ENCODE measurements at places on chromosomes 7 and 10.

DNA sequence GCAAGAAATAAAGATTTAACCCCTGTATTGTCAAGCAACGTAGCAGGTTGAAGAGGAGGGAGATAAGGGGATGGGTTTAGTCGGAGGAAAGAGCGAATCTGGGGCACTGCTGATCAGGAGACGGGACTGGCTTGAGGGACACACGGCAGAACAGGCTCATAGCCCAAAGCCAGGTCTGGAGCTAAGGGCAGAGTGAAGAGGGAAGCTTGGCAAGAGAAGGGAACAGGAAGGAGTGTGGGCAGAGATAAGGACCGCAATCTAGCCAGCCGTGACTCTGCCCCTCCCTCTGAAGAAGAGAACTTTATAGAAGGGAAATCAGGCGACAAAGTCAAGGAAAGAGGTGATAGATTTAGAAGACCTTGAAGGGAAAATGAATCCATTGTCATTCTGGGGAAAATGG lies 67.6 kb downstream of the CAV1 start:
- H3K4me1 ChIP-seq = peaks cover 37% of the 10 kb centered on the region
- H3K27ac ChIP-seq = peak overlapping the region; percentile 45
- no peaks in the 10 kb centered on the region for H3K27me3 ChIP-seq
- peak; percentile 12 for DNase-seq
- peak overlapping the region; percentile 25 for H3K4me3 ChIP-seq
- no peaks in the 10 kb centered on the region for H3K36me3 ChIP-seq

- peaks cover 33% of the 10 kb centered on the region for H3K36me3 ChIP-seq
- no peak for DNase-seq
- peaks cover 96% of the 10 kb centered on the region for H3K4me1 ChIP-seq
- H3K27ac ChIP-seq = peak overlapping the region; percentile 42
- peak overlapping the region; percentile 34 for H3K4me3 ChIP-seq
Measured at GRCh38 chr10:80500572-80501380, 36.9 kb upstream of the SH2D4B start.

- H3K4me1 ChIP-seq = peaks cover 8% of the 10 kb centered on the region
- no peak overlapping the region for H3K4me3 ChIP-seq
Measured at GRCh38 chr7:480531-481218, 39.0 kb downstream of the PDGFA start.

GRCh38 chr7:138000081-138000701 lies 1.7 kb downstream of the CREB3L2 start:
- H3K4me3 ChIP-seq = peak overlapping the region; percentile 88
- peak overlapping the region; percentile 96 for H3K27ac ChIP-seq
- DNase-seq = no peak
- H3K4me1 ChIP-seq = peaks cover 21% of the 10 kb centered on the region
- H3K27me3 ChIP-seq = no peaks in the 10 kb centered on the region

- H3K36me3 ChIP-seq = no peaks in the 10 kb centered on the region
Measured at GRCh38 chr7:14400271-14400670, 410.8 kb upstream of the ETV1 start.

GRCh38 chr7:24665564-24666294 lies 91.5 kb downstream of the GSDME start:
- no peak overlapping the region for H3K27ac ChIP-seq
- H3K4me1 ChIP-seq = peaks cover 7% of the 10 kb centered on the region
- peak; percentile 70 for DNase-seq
- H3K36me3 ChIP-seq = no peaks in the 10 kb centered on the region
- H3K27me3 ChIP-seq = no peaks in the 10 kb centered on the region

DNA sequence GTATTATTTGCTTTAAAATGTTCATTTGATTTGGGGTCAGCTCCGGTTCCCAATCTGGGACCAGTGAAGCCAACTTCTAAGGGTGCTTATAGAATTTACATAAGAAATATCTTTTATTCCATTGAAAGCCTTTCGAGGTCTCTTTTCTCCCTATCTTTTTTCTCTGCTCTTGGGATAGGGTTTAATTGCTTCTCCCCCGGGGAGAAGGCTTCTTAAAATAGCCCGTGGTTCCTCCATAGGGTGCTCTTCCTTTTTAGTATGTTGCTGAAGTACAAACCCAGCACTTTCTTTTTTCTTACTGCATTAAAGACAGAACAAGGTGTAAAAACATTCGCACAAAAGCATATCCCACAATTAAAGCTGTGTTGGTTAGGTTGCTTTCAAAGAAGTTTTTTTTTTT lies 107.5 kb downstream of the POU6F2 start:
- H3K36me3 ChIP-seq = no peaks in the 10 kb centered on the region
- DNase-seq = no peak
- no peaks in the 10 kb centered on the region for H3K27me3 ChIP-seq
- H3K27ac ChIP-seq = no peak overlapping the region
- no peaks in the 10 kb centered on the region for H3K4me1 ChIP-seq

GRCh38 chr7:149171892-149172533 lies 23.3 kb upstream of the ZNF282 start:
- no peaks in the 10 kb centered on the region for H3K4me1 ChIP-seq
- H3K36me3 ChIP-seq = peaks cover 42% of the 10 kb centered on the region
- no peaks in the 10 kb centered on the region for H3K27me3 ChIP-seq
- H3K4me3 ChIP-seq = no peak overlapping the region

GRCh38 chr7:80318081-80318480 lies 183.4 kb downstream of the GNAI1 start:
- peak overlapping the region; percentile 8 for H3K27ac ChIP-seq
- DNase-seq = no peak
- H3K4me3 ChIP-seq = no peak overlapping the region
- no peaks in the 10 kb centered on the region for H3K27me3 ChIP-seq
- H3K4me1 ChIP-seq = peaks cover 14% of the 10 kb centered on the region

- H3K27me3 ChIP-seq = no peaks in the 10 kb centered on the region
- H3K27ac ChIP-seq = no peak overlapping the region
- no peaks in the 10 kb centered on the region for H3K36me3 ChIP-seq
- H3K4me3 ChIP-seq = no peak overlapping the region
- H3K4me1 ChIP-seq = peaks cover 15% of the 10 kb centered on the region
- no peak for DNase-seq
Measured at GRCh38 chr10:54434782-54435181, 366.2 kb downstream of the PCDH15 start.

DNA sequence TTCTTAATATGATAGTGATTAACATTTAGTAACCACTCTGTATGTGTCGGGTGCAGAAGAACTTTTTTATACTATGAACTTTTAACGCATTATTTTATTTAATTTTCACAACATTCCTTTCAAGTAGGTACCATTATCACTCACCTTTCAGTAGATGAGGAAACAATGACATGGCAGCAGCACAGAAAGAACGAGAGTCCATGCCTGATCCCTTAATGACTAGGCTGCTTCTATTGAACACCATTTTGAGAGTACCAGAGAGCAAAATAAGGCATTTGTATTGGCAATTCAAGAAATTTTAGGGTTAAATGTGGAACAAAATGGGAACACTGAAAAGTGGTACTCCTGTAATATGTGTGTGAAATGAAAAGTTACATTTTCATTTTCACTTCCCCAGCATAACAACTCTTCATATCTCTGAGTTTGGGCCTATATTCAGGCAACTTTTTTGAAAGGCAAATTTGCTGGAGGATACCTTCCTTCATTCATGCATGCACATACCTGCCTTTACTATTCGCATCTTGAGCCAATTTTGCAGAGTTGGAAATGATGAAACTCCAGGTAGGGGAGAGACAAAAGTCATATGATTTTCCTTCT lies 12.8 kb downstream of the LRRN3 start:
- H3K4me1 ChIP-seq = peaks cover 43% of the 10 kb centered on the region
- H3K36me3 ChIP-seq = no peaks in the 10 kb centered on the region
- H3K27ac ChIP-seq = no peak overlapping the region
- no peak overlapping the region for H3K4me3 ChIP-seq

GRCh38 chr7:4129481-4130122 lies 552.5 kb upstream of the FOXK1 start:
- no peaks in the 10 kb centered on the region for H3K27me3 ChIP-seq
- H3K4me3 ChIP-seq = no peak overlapping the region
- H3K27ac ChIP-seq = no peak overlapping the region
- no peak for DNase-seq

- H3K4me1 ChIP-seq = no peaks in the 10 kb centered on the region
- H3K27ac ChIP-seq = no peak overlapping the region
- no peak for DNase-seq
- no peaks in the 10 kb centered on the region for H3K27me3 ChIP-seq
- no peak overlapping the region for H3K4me3 ChIP-seq
Measured at GRCh38 chr10:107502229-107502985, 337.9 kb upstream of the SORCS1 start.

DNA sequence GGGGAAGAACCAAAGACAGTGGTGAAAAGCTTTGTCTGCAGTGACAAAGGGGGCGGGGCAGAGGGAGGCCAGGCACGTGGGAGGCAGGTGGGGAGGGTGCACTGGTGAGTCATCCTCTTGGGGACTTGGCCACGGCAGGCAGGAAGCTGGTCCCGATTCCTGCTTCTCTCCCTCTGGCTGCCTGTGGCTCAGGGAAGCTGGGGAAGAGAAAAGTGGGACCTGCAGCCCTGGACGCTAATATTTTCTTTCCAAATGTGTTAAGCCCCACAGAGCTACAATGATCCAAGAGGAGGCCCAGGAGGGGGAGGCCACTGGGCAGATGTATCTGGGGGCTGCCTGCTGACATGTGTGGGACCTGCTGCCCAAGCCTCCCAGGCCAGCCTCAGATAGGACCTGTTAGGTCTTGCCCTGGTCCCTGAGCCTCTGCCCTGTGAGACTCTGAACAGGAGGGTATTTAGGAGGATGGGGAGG lies 231.8 kb downstream of the KCNMA1 start:
- peaks cover 36% of the 10 kb centered on the region for H3K27me3 ChIP-seq
- peaks cover 26% of the 10 kb centered on the region for H3K4me1 ChIP-seq
- H3K4me3 ChIP-seq = no peak overlapping the region
- no peaks in the 10 kb centered on the region for H3K36me3 ChIP-seq

- H3K4me1 ChIP-seq = no peaks in the 10 kb centered on the region
- H3K27ac ChIP-seq = no peak overlapping the region
- peaks cover 48% of the 10 kb centered on the region for H3K36me3 ChIP-seq
- no peaks in the 10 kb centered on the region for H3K27me3 ChIP-seq
Measured at GRCh38 chr10:97428572-97428981, 2.6 kb downstream of the PGAM1 start.

- peak overlapping the region; percentile 41 for H3K4me3 ChIP-seq
- H3K27ac ChIP-seq = peak overlapping the region; percentile 92
- H3K4me1 ChIP-seq = peaks cover 37% of the 10 kb centered on the region
- no peak for DNase-seq
Measured at GRCh38 chr10:50469778-50470193, 154.0 kb downstream of the SGMS1 start.

- no peaks in the 10 kb centered on the region for H3K4me1 ChIP-seq
- H3K27me3 ChIP-seq = peaks cover 76% of the 10 kb centered on the region
- H3K36me3 ChIP-seq = peaks cover 5% of the 10 kb centered on the region
- DNase-seq = no peak
- H3K4me3 ChIP-seq = no peak overlapping the region
- no peak overlapping the region for H3K27ac ChIP-seq
Measured at GRCh38 chr7:171364-171904, 20.9 kb upstream of the FAM20C start.

GRCh38 chr7:103851357-103851756 lies 138.1 kb downstream of the RELN start:
- H3K27ac ChIP-seq = no peak overlapping the region
- H3K27me3 ChIP-seq = peaks cover 17% of the 10 kb centered on the region
- no peak overlapping the region for H3K4me3 ChIP-seq
- no peaks in the 10 kb centered on the region for H3K4me1 ChIP-seq
- DNase-seq = no peak

DNA sequence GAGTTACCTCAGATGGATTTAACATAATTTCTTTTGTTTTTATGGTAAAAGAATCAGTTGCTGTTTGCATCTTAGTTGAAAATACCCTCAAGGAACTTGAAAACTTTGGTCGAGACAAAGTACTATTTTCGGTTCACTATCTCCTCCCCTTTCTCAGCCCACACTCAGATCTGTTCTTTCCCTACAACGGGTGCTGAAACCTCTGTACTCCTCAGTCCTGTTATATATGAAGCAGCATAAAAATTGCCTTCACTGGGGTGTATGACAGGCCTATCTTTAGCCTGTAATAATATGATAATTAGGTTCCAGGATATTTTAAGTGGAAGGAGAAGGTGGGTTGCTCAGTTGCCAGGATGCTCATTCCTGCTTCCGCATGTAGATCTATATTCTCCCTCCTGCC lies 105.2 kb upstream of the NOBOX start:
- no peaks in the 10 kb centered on the region for H3K36me3 ChIP-seq
- DNase-seq = no peak
- no peaks in the 10 kb centered on the region for H3K27me3 ChIP-seq
- no peak overlapping the region for H3K4me3 ChIP-seq
- no peaks in the 10 kb centered on the region for H3K4me1 ChIP-seq

- DNase-seq = no peak
- H3K27ac ChIP-seq = no peak overlapping the region
- H3K27me3 ChIP-seq = peaks cover 12% of the 10 kb centered on the region
- H3K36me3 ChIP-seq = no peaks in the 10 kb centered on the region
Measured at GRCh38 chr10:121722665-121723064, 124.4 kb upstream of the FGFR2 start.

DNA sequence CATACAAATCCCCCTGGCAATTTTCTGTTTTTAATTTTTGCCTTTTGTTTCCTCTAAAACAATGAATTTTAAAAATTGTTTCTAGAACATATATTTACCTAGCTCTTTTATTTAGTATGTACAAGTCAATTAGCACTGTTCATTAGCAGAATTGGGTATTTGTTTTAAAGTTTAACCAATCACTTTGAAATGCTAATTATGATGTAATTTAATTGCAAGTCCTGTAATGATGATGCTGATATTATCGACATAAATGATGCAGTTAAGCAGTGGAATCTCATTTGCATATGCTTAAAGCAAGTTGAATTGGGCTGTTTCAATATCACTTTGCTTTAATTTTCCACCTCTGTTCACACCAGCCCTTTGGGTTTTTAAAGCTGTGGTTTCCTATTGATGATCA lies 2.7 kb downstream of the FOXP2 start:
- H3K36me3 ChIP-seq = no peaks in the 10 kb centered on the region
- H3K27me3 ChIP-seq = no peaks in the 10 kb centered on the region
- no peaks in the 10 kb centered on the region for H3K4me1 ChIP-seq
- H3K4me3 ChIP-seq = no peak overlapping the region
- no peak for DNase-seq

All from Calu3 (cell line).